ENCODE measurements at places on chromosomes 2 and 18. TPM values are rescaled to one million over a fixed set of nuclear protein-coding genes. Genes with fewer than 3 reads are reported as not detected.

- DNase-seq: peak; percentile 40
Measured at GRCh38 chr2:219521066-219521880, 7.0 kb downstream of the ASIC4 start.

- no peak for DNase-seq
Measured at GRCh38 chr2:72573232-72573631, 252.6 kb downstream of the EXOC6B start.

GRCh38 chr2:201964631-201965206, 68.9 kb upstream of the FZD7 start:
- DNase-seq: no peak

DNA sequence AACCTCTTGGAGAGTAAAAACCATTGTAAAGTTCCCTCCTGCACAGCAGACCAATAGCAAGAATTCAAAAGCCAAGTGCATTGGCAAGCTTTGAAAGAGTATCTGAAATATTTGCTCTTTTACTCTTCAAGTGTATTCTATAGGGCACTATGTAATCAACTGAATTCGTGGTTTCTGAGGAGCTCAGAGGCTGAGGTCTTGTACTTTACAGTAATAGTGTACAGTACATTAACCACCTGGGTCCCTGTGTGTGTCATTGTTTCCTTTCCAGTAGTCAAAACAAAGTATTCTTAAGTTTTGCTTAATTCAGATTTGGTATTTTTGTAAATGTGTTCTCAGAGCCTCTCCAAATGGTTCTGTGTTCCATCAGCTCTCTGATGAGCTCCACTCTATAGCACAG, 769.7 kb downstream of the LRRTM4 start:
- no peak for DNase-seq

DNA sequence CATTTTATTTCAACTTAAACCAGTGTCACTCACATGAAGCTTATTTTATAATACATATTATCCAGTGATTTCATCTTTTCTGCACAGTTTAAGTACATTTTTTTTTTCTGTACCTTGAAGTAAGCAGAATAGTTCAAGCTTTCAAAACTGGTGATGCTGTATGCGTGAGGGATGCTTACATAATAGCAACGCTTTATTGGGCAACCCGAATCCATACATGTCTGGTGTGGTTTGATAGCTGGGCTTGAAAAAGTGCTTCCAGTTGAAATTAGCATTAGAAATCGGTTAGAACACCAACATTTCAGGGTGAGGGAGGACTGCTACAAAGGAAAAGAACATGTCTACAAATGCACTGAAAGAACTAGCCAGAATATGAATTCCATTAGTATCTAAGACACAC, 117.4 kb downstream of the MBP start:
- DNase-seq: no peak

- DNase-seq: no peak
Measured at GRCh38 chr18:42024131-42024530, 69.1 kb downstream of the PIK3C3 start.

GRCh38 chr2:197915548-197916265, 111.3 kb downstream of the PLCL1 start:
- DNase-seq: peak; percentile 56

GRCh38 chr2:226984750-226985582, 149.1 kb downstream of the RHBDD1 start:
- DNase-seq: peak; percentile 74

- peak; percentile 14 for DNase-seq
Measured at GRCh38 chr2:59301466-59302402, 1060.6 kb upstream of the FANCL start.

DNA sequence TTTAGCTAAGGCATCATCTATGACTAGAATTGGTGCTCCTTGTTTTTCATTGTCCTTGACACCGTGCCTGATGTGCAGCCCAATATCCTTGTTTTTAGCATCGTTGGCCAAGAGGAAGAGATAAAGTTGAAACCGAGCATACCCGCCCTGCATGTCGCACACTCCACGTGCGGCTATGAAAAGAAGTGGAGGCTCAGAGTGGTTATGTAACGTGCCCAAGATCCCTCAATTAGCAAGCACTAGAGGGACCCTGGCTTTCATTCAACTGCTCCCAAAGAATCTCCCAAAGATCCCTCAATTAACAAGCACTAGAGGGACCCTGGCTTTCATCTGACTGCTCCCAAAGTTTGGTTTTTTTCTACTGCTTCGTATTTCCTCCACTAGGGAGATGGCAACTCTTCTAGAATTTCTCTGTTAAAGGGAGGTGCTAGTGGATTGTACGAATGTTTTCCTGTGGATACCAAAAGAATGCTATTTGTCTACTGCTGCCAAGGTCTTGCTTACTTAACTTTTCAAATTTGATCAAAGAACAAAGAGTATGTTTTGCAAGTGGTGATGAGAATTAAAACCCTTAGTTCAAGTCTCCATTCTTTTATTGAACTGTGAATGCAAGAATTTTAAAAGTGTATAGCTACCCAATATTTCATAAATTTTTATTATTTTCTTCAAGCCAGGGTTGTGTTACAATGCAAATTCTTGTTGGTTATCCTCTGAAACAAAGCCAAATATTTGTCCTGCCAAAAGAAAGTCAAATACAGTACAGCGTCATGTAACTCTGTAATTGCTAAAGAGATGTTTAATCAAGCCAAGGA, 92.1 kb downstream of the AOX1 start:
- peak; percentile 58 for DNase-seq

- DNase-seq: peak; percentile 6
Measured at GRCh38 chr2:88626171-88627054, 851 bp downstream of the EIF2AK3 start.

GRCh38 chr18:37242091-37242490, 323.5 kb downstream of the CELF4 start:
- DNase-seq: no peak

- DNase-seq: no peak
Measured at GRCh38 chr2:314561-315336, 26.9 kb upstream of the ALKAL2 start.

DNA sequence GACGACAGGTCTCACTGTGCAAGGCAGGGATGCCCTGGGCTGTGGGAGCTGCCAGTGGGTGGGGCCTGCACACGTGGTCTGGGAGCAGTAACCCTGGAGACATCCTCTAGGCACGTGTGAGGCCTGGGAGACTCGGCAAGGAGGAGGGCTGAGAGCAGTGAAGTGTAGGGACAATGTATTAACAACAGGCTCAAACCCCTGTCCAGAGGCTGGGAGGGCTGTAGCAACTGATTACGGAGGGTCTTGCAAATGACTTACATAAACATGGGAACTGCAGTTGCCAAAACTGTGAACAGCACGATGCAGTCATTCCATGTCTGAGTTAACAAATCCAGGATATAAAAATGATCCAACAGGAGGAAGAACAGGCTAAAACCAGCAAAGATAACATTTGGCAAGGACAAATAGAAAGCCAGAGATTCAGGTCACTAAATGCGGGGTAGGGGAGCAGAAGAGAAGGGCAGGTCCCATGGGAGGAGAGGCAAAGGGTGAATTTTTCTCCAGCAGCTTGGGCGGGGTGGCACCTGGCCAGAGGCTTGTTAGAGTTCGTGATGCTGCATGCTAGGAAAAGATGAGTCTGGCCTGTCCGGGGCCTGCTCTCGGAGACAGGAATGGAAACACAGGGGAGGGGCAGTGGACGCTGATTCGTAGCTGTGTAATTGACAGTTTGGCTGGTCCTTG, 44.9 kb downstream of the CYP27C1 start:
- no peak for DNase-seq

DNA sequence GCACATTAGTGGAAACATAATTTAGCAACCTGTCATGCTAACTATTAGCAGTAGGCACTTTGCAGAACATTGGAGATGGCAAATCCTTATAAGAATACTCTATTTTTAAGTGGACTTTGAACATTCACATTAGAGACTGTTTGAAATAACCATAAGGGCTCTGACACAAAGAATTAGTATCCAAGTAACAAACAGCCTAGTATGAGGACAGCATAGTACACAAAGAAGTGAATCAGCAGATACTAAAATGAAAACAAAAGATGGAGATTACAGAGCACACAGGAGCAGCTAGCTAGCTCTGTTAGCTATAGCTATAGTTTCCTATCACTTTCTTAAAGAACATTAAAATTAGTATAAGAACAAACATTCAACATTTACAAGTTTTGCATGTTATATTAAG, 256.3 kb upstream of the SPOPL start:
- DNase-seq: no peak

- DNase-seq: peak; percentile 66
Measured at GRCh38 chr2:69271831-69272257, 115.2 kb downstream of the GFPT1 start.

- DNase-seq: no peak
Measured at GRCh38 chr2:233441161-233442027, 87.1 kb downstream of the DGKD start.

The FBXO48 gene
- 0.64 TPM for total RNA-seq

The VWC2L gene
- not detected for total RNA-seq

The ZEB2 gene
- 52.9 TPM for total RNA-seq
